ENCODE measurements at places on chromosomes 11 and 22.

- no peak for DNase-seq
Measured at GRCh38 chr11:95163106-95163505, 67.9 kb downstream of the SESN3 start.

GRCh38 chr22:28951969-28952521 is 68.7 kb downstream of the ZNRF3 start:
- no peak for DNase-seq

DNA sequence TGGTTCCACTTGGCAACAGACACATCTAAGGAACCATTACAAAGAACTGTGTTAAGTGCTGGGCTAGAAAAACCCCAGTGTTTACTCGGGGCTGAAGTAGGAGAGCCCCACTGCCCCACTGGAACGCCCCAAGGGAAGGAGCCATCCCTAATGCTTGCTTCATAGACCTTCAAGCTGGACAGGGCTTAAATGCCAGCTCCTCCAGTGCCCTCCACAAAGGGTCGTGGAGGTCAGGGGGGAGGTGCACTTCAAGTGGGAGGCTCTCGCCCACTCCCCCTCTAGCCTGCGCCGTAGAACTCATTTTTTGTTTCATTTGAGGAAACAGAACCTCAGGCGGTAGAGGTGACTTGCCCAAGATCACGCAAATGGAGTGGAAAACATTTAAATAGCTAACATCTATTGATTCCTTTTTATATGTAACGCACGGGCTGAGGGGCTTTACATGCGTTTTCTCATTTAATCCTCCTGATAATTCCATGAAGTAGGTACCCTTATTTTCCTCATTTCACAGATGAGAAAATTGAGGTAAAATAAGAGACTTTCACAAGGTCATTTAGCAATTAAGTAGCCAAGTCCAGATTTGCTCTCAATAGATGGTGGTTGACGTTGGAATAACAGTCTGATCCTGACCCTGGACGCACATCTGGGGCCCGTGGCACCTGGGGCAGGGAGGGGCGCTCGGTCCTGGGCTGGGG is 545 bp upstream of the ZDHHC13 start:
- no peak for DNase-seq

DNA sequence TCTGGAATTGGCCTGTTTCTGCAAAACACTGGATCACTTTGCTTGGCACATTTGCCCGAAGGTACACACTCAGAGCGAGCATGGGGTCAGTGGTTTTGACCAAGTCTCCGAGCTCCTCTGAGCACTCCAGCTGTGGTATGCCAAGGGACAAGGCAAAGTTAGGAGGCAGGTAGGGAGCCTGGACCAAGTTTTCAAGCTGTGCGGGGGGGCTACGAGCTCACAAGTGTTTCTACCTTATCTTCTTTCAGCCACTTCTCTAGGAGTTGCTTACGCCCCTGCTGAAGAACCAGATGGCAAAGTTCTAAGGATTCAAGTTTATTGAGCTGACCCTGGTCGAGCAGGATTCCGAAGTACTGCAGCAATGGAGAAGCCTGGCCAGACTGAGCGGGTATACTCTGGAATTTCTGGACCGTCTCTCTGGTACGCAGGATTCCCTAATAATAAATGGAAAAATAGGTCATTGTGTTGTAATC is 54.7 kb upstream of the SLC25A1 start:
- DNase-seq, result no peak

DNA sequence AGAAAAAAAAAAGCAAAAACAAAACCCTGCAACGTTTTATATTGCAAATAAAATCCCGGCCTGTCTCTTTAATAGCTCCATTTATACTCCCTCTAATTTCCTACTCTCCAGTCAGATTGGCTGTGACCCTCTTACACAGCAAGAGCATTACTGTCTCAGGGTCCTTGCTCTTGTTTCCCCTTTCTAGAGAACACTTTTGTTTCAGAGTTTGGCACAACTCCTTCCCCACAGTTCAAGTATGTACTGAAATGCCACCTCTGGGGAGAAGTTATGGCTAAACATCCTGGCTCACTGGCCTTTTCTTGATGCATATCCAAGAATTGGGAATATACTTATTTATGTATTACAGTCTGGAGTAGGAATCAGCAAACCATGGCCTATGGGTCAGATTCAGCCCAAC is 2.6 kb downstream of the CASP12 start:
- no peak for DNase-seq

GRCh38 chr11:35799655-35800054 is 137.1 kb downstream of the TRIM44 start:
- no peak for DNase-seq

DNA sequence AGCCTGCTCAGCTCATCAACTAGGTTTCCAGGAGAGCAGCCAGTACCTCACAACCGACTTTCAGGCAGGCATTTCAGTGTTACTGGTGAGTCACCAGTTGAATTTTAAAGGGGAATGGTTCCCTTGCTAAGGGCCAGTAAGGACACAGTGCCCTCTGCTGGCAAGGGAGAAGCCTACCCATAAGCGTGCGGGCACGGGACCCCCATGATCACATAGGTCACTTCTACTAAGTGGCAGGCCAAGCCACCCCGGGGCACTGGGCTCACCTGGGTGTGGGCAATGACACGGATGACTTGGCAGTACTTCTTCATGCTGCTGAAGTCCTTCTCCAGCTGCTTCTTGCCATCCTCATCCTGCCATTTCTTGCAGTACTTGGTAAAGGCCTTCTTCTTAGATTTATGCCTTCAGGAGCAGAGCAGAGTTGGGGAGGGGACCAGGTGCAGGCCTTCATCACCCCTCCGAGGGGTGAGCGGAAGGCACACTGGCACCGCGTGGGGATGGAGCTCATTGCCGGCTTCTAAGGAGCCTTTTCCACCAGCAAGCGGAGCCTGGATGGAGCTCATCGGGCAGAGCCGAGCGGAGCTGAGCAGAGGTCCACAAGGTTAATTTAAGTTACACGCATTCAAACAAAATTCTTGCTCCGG is 2.9 kb downstream of the RPL3 start:
- peak; percentile 19 for DNase-seq

GRCh38 chr11:117959438-117960149 is 26.6 kb upstream of the IL10RA start:
- DNase-seq, result no peak
